ENCODE measurements at places on chromosomes 2 and 18.

GRCh38 chr2:105460048-105460732 lies 61.3 kb upstream of the FHL2 start:
- no peak for DNase-seq

DNA sequence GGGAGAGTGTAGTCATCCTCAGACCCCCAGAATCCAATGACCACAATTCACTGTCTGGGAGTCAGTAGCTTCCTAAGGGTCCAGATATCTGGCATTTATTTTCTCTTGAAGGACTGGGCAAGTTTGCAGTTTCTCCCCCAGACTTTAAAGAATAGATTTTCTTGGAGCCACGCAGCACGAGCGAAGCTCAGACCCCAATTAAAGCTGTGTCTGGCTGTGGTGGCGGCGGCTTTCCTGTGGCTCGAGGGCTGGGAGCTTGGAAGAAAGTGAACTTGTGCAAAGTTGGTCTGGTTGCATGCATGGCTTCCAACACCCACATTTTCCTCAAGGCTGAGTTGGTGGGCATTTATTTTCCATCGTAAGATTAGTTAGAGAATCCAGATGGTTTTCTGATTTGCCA lies 105.0 kb downstream of the ACKR3 start:
- DNase-seq = no peak

GRCh38 chr2:45170191-45171135 lies 161.2 kb upstream of the SIX2 start:
- no peak for DNase-seq

DNA sequence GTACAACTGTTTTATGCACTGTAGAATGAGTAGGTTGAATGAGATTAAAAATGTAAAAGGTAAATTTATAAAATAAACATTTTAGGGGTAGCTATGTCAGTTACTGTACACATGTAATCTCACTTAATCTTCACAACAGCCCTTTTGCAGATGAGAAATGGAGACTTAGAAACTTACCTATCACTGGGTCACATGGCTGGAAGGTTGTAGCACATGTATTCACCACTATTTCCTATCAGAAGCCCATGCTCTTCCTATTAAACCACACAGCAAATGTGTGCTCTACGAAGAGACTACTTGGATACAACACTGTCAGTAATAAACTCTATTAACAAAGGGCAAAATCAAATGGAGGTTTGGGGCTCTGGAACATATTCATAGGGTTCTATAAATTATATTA lies 60.5 kb downstream of the VWC2L start:
- no peak for DNase-seq

- DNase-seq = no peak
These were observed 69.4 kb downstream of the SCG2 start for GRCh38 chr2:223532712-223533111.

DNA sequence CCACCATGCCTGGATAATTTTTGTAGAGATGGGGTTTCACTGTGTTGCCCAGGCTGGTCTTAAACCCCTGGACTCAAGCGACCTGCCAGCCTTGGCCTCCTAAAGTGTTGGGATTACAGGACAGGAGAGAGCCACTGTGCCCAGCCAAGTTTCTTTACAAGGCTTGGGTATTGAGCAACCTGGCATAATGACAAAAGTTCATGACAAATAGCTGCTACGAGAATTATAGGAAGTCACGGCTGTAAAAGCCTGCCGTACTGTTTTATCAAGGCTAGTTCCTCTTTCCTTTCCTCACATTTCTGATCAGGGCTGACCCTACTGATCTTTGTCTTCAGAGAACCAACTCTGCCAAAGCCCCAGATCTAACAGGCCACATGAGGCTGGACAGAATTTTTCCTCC lies 490.4 kb upstream of the SPRED2 start:
- no peak for DNase-seq

GRCh38 chr2:63598981-63599380 lies 10.2 kb downstream of the MDH1 start:
- no peak for DNase-seq

DNA sequence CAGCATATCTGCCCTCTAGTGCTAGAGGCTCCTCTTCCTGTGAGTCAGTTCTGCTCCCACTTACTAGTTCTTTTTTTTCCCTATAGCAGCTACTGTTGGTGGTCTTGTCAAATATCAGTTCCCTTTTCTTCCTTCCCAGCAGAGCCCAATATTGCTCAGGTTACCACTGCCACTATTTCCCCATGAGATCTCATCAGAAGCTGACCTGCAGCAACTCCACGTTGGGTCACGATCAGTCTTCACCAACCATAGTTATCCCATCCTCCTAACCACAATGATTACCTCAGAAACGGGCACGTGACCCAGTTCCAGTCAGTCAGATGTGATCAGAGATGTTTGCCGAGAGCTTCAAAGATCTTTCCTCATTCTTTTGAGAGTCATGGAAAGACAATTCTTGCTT lies 59.7 kb upstream of the CAPN13 start:
- no peak for DNase-seq

- DNase-seq = no peak
These were observed 248.3 kb downstream of the EN1 start for GRCh38 chr2:118599141-118599540.

GRCh38 chr2:226338825-226339224 lies 460.8 kb downstream of the IRS1 start:
- DNase-seq = no peak

DNA sequence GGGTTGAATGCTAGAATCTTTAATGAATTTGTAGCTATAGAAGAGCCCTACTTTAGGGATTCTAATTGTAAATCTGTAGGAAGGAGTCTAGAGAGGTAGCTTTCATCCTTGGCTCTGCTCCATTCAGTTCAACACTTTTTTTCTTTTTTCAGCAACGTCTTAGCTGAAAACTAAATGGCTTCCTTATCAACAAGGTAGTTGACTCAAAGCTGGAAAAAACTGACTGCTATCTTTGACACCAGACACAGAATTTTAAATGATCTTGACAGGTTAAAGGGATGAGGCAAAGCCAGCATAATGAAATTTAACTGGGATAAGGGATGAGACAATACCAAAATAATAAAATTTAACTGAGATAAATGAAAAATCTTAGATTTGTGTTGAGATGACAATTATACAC lies 54.9 kb downstream of the TMEFF2 start:
- no peak for DNase-seq

GRCh38 chr2:98295275-98295674 lies 51.0 kb upstream of the CNGA3 start:
- no peak for DNase-seq

- DNase-seq = no peak
These were observed 28.6 kb downstream of the IRS1 start for GRCh38 chr2:226771067-226771466.

Data from ELR (cell line).